SJSA1 (cell line): ENCODE measurements at places on chromosomes 5 and 9.

GRCh38 chr5:57450991-57451876 lies 31.4 kb downstream of the ACTBL2 start:
- no peak for DNase-seq

DNA sequence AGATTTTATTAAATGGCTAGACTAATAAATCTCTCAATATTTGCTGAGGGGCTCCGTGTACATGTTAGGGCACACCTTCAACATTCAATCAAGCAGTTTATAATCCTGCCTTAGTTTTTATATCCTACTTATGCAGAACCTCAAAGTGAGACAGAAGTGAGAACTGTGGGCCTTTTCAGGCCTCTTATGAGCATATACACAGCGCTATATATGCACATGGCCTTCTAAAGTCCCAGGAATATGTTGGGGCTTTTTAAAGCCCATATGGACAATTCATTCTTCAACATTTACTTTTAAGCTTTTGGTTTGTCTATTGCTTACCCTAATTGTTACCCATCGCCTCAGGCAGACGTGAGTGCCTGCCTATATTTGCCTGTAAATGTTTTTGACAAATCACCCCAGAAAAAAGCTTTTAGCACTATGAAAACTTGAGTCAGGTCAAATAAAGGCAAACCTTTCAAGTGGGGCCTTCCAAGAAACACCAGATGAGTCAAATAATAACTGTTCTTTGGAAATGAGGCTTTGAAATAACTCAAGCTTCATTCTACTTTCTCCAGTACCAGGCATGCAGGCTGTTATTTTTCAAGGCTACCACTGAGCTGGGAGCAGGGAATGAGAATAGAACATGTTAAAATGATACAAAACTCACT lies 58.2 kb downstream of the ESM1 start:
- no peak for DNase-seq

- DNase-seq: no peak
These were observed 14.7 kb downstream of the ITGA1 start for GRCh38 chr5:52802272-52802973.

DNA sequence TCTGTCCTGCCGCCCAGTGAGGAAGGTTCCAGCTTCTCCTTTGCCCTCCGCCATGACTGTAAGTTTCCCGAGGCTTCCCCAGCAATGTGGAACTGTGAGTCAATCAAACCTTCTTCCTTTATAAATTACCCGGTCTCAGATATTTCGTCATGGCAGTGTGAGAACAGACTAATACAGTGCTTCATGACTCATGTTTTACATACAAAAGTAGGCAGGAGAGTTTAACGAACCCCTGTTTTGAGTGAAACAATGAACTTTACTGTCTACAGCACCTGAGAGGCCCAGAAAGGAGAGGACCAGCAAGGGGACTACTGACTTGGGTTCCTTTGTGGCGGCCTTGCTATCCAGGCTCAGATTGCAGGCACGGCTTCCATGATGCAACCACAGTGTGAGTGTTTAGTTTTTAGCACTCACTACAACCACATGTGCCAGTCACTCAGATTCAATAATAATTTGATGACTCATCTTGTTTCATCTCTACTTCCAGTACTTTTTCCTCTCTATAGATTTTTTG lies 139.1 kb upstream of the CLINT1 start:
- no peak for DNase-seq

GRCh38 chr5:136999787-137000186 lies 499.3 kb downstream of the SPOCK1 start:
- DNase-seq: no peak

DNA sequence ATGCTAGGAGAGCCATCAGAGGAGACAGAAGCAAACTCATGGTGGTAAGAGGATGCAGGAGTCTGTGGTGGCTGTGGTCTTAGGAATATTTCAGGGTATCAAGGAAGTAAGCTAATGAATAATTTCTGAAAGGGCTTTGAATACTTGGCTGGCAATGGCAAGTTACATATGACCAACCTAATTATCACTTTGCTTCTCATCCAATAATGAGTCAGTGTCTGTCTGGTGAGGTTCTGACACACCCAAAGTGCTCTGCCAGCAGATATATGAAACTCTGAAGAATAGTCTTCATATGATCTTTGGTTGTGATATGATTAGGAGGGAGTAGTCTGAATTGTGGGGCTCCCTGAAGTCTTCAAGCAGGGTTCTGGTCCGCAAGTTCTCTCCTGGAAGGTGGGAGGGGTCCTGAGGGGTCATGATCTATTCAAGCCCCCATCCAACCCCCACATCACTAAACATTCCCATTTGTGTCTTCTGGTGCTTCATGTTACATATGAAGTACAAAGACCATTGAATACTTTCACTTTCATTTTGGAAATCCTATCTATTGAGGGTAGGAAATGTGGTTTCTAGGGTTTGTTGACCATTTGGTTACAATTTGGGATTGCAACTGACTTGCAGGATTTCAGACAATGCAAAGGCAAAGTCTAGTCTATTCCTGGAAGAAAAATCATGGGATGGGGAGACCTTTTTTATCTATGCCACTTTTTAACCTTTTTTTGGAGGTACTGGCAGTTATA lies 199.9 kb upstream of the CDKN2B start:
- peak; percentile 22 for DNase-seq
